ENCODE measurements at places on chromosomes 12 and 14. TPM values are rescaled to one million over a fixed set of nuclear protein-coding genes. Genes with fewer than 3 reads are reported as not detected.

Gene WNT1
- total RNA-seq = not detected

Gene TUNAR
- not detected for total RNA-seq

Gene CMTM5
- total RNA-seq = not detected

Gene AKAP3
- total RNA-seq = 1.7 TPM

Gene LRTM2
- total RNA-seq = not detected

Gene BBOF1
- 3.2 TPM for total RNA-seq

Gene TSPAN11
- total RNA-seq = 20.9 TPM
